PC-9 (cell line): ENCODE measurements at places on chromosomes 4 and X.

- DNase-seq: no peak
These were observed 51.1 kb downstream of the SH3KBP1 start for GRCh38 chrX:19836337-19836736.

- no peak for DNase-seq
These were observed 9.1 kb upstream of the GASK1B start for GRCh38 chr4:158181906-158182305.

DNA sequence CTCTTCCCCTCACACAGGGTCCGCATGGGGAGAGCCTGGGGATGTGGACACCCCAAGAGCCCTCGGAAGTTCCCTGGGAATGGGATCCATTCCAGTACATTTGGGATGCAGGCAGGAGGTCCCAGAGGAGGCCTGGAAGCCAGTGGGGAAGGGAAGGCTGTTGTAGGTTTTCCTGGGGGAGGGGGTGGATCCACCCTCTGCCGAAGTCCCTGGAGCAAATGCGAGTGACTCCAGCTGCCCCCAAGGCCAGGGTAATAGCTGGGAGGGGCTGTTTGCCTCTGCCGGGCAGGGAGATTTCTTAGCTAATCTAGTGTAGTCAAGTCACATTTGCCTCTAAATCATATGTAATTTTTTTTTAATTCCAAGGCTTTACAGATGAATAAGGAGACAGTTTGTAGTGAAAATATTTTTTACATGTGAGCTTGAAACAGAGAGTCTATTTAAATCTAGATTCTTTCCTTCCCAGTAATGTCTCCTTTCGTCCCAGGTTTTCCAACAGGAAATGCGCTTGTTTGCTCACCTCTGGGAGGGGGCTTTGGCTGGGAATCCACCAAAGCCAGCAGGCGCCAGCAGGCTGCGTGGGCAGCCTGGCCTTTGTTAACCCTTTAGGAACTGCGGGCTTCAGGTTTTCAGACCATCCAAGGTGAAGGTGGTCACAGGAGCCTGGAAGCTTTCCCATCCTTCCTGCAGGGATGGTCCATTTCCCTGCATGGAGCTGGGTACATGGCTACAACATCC, 26.8 kb downstream of the SH3TC1 start:
- no peak for DNase-seq

DNA sequence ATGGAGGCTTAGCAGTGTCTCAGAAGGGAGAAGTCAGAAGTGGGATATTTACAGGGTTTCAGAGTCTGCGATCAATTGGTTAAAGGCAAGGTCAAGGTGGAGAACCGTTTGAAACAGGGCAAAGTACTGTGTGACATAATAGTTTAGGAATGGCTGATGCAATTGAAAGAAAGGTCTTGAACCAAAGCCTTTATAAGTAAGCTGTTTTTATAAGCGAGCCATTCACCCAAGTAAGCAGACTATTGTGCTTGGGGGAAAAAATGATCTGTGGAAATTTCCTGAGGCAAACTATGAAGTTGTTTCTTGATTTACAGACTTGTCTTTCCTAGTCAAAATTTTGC, 327.3 kb downstream of the CAMK2D start:
- no peak for DNase-seq

DNA sequence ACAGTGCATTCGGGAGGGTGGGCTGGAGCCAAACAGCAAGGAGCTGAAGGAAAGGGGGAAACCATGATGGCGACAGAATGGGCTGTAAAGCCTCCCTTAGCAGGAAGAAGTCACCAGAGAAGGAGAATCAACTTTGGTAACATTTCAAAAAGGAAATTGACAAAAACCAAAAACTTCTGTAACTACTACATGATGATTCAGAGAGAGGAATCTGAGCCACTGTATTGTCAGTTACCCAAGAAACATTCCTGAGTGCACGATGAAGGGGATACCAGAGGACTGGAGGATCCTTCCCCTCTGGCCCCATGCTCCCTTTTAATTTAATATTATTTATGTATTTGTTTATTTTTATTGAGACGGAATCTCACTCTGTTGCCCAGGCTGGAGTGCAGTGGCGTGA, 26.3 kb downstream of the PDHA1 start:
- DNase-seq: no peak

DNA sequence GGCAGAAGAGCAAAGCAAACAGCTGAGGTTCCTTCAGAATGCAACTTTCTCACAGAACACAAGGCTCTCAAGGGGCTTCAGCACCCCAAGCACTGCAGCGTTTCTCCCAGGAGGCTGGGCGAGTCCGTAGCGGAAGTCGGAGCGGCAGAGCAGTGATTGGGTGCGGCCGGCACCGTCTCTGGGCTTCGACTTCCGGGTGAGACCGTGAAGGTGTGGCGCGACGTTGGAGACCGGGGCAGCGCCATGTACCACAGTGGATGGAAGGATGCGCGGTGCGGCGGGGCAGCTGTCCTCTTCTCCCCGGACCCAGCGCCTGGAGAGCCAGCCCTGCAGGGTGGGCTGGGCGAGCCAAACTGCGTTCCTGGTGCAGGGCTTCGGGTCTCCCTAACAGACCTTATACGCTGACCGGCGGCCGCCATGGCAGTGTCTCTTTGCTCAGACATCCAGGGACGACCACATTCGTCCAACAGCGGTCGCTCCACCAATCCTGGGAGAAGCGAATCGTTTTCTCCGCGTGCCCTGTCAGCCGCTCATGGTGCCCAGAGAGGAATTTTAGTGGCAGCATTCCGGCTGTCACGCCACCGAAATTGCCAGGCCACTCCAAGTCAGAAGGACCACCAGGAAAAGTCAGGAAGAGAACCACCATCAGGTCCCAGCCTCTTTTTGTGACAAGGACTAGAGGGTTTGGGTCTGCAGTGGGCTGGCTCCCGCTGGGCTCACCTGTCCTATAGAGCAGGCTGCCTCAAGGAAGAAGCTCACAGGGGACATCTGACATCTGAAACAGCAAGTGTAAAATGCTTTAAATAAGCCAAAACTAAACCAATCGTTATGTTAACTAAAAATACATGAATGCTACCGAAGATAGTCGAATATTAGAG, 20.5 kb downstream of the TRIM61 start:
- peak; percentile 59 for DNase-seq

- peak; percentile 100 for DNase-seq
These were observed 60.1 kb upstream of the PLAC1 start for GRCh38 chrX:134718105-134718965.

GRCh38 chrX:49053223-49054072, 5.4 kb upstream of the CCDC120 start:
- DNase-seq: peak; percentile 22

DNA sequence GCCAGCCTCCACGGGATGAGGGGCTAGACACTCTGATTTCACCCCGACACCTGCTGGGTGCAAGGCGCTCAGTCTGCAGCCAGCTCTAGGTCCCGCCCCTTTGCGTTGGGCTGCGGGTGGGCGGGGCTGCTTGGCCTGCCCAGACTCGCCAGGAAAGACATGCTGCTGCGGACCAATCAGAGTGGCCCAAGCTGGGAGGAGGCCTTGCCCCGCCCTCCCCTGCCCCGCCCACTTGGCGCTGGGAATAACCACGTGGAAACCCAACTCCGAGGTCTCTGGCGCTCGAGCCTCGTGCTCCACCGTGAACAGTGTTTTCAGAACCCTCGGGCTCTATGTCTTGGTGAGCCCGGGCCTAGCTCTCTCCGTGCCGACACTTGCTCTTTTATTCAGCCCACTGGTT, 5.3 kb upstream of the VMA21 start:
- DNase-seq: no peak

DNA sequence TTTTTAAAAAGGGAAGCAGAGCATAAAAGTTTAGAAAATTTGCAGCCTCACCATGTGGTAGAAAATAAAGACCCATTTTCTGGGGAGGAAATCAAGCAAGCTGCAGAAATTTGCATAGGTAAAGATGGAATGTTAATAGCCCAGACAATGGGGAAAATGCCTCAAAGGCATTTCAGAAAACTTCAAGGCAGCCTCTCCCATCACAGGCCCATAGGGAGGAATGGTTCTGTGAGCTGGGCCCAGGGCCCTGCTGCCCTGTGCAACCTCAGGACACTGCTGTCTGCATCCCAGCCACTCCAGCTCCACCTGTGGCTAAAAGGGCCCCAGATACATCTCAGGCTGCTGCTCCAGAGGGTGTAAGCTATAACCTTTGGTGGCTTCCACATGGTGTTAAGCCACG, 137.9 kb downstream of the INPP4B start:
- DNase-seq: no peak

DNA sequence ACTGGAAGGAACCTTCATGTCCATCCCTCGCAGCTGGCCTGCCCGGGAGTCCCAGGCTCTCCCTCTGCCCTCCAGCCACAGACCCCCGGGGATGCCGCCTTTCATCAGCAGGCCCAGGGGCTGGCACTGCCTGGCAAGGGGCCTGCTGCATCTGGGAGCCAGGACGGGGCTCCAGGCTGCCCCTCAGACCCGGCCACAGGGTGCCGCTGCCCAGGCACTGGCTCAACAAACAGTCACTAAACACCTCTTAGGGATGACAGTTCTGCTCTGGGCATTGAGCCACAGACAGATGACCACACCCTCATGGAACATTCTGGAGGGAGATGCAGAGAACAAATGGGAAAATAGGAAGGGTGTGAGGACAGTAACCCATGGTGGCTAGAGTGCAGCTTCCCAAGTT, 109.3 kb downstream of the HMX1 start:
- DNase-seq: no peak

DNA sequence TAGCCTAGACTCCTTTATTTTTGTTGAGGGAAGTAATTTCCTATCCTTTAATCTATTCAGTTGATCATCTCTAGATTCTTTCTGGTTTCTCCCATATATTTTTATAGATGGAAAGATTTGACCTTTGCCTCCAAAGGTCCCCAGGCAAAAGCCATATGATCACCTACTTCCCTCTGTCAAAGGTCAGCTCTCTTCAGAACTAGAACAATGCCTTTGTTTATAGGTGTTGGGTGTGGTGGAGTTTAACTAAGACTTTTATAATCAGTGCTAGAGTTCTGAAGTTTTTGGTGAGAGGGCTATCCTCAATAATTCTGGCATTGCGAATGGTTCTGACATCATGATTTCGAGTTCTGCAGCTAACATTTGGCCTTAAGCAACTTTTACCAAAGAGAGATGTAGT, 19.0 kb upstream of the DCAF8L2 start:
- no peak for DNase-seq

DNA sequence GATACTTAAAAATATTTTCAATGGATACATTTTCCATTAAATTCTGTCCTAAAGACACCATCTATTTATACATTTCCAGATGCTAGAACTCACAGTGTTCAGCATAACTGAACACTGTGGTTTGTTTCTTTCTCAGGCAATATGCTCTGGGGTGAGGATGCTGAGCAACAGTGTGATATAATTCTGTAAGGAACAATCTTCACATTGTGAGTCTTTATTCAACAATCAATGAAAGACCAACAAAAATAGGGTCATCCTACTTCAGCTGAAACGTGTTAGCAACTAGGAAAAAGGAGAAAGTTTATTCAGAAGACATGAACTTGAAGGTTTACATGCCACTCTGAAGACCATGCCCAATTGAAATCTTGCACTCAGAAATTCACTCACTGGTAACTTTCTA, 284.8 kb downstream of the UNC5C start:
- no peak for DNase-seq

DNA sequence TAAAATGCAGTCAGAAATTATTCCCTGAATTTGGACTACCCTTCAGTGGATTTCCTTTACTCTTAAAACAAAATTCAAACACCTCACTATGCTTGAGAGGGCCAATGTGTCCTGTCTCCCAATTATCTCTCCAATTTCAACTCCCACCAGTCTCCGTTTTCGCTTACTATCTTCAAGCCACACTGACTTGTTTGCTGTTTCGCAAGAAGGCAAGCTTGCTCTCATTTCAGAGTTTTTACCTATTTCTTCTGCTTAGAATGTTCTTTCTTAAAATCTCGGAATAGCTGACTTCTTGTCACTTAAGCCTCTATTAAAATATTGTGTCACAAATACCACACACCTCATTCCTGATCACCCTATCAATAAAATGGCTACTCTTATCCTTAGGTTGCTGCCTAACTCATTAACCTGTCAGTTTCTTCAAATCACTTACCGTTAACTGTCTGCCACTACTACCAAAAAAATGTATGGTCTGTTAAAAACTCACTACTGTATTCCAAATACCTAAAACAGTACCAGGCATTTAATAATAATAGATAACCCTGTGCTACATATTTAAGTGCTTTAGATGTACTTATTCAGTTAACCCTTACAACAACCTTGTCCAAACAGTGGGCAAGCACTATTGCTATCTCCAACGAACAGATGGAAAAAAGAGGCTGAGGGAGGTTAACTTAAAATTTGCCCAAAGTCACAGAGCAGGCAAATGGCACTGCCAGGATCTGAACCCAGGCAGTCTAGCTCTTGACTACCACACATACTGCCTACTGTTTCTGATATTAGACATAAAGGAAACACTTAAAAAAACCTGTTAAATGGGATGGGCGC, 2.9 kb downstream of the UBA6 start:
- no peak for DNase-seq

DNA sequence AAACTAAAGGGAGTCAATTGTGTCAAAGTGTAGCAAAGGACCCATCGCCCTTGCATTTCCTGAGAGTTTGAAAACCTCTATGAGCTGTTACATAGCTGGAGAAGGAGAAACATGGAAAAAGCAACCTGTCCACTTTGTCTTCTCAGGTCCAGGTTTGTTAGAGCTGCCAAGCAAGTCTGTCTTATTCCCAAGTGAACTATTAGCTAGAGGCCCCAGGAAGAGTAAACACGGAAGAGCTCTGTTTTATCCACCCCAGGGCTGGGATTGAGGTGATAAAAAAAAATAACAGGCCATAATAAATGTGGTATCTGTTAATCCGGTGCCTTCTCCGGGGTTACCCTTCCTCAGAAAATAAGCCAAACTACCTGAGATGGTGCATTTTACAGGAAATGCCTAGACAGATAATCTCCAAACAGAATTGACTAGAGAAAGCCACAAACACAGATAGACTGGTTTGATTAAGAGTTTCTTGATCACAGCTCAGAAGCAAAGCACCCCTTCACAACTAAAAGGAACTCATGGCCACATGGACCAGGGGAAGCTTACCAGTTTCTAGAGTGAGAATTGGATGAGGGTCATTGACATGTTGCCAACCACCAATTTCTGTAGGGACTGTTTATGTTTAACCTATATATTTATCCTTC, 35.9 kb upstream of the RELL1 start:
- no peak for DNase-seq

DNA sequence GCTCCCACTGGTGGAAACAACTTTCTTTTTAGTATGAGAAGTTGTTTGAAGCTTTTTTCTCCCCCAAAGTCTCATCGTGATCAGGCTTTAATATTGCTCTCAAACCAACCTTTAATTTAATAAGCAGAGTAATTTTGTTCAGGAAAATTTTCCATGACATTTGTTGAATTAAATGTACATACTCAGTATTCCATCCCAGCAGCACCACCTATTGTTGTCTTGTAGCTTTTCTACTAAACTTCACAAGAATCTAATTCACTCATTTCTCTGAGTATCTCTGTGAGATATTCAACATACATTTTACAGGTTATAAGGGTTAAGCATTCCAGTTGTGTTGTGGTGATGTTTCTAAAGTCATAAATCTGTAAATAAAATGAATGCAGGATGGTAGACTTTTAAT, 218.3 kb upstream of the HAND2 start:
- no peak for DNase-seq

DNA sequence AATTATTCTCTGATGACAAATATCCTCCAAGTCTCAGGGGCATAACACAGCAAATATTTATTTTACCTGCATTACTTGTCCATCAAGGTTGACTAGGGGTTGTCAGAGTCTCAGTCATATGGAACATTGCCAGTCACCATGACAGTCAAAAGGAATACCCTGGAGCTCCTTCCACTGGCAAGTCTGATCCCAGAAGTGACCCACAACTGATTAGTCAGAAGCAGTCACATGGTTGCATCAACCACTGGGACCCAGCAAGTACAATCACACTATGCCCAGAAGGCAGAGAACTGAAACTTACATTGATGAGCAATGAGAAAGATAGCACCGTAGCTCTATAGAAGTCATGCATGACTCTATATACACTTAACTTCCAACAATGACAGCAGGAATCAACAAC, 41.9 kb upstream of the SOD3 start:
- peak; percentile 70 for DNase-seq
